Gastroesophageal sphincter (tissue), 4 donors: ENCODE measurements at places on chromosomes 13 and 19. TPM values are rescaled to one million over a fixed set of nuclear protein-coding genes. Genes with fewer than 3 reads are reported as not detected.

GRCh38 chr19:52120286-52120685, 19.5 kb downstream of the ZNF616 start:
- no peak for ATAC-seq

GRCh38 chr13:102905905-102906771, 60.3 kb downstream of the ERCC5 start:
- no peak for ATAC-seq

GRCh38 chr19:3136684-3137055, 837 bp downstream of the GNA15 start:
- no peak for ATAC-seq

DNA sequence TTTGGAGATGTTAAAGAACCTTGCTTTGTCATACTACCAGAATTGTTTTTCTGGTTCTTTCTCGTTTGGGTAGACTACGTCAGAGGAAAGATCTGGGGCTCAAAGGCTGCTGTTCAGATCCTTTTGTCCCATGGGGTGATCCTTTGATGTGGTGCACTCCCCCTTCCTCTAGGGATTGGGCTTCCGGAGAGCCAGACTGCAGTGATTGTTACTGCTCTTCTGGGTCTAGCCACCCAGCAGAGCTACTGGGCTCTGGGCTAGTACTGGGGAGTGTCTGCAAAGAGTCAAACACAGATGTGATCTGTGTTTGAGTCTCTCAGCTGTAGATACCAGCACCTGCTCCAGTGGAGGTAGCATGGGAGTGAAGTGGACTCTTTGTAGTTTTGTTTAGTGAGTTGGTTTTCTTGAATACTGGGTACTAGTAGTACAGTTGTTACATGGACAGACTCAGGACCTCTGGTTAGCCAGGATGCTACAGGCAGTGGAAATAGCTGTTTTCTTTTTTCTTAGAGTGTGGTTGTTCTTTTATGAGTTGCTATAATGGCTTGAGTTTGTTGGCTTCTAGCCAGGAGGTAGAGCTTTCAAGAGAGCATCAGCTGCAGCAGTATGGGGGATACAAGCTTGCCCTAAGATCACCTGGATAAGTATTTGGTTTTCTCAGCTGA, 34.4 kb downstream of the DNAJC15 start:
- no peak for ATAC-seq

- no peak for ATAC-seq
Observed at GRCh38 chr19:45331411-45331810, 8.7 kb upstream of the CKM start.

- ATAC-seq = no peak
Observed at GRCh38 chr19:23800271-23800670, 41.6 kb upstream of the ZNF681 start.

DNA sequence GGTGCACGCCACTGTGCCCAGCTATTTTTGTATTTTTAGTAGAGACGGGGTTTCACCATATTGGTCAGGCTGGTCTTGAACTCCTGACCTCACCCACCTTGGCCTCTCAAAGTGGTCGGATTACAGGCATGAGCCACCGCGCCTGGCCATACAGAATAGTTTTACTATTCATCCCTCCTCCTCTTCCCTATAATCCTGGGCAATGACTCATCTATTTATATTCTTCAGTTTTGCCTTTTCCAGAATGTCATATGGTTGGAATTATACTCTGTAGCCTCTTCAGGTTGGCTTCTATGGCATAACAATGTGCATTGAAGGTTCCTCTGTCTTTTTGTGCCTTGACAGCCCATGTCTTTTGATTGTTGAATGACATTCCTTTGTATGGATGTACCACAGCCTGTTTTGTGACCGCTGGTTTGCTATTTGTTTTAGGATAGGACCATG, 22.2 kb upstream of the LRP3 start:
- ATAC-seq = no peak

- ATAC-seq = no peak
Observed at GRCh38 chr13:79267560-79267959, 138.5 kb downstream of the RBM26 start.

GRCh38 chr19:13190781-13191540, 40.8 kb downstream of the IER2 start:
- ATAC-seq = no peak

DNA sequence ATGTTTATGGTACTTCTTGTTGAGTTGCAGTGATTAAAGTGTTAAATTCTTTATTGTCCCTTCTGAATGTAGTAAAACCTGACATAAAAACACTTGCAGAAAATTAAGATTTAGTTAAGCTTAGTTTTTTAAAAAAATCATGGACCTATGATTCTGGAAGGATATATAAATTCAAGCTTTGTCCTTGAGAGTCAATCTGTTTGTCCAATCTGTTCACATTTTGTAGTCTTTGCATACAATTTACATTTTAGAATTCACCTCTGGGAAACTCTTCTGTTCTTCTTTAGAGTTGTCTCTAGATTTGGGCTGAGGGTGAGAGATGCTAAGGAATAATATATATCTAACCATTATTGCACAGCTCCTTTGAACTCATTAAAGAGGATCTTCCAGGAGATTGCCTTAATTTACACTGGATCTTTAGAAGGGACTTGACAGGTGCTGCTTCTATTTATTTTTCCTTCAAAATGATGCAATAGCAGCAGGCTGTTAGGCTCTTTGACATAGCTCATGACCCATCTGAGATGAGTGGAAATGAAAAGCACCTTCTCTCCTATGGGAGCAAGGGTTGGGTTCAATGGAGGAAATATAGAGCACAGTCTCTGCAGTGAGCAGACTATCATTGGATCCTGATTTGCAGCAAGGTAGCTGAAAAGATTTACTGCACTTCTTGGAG, 433.9 kb downstream of the GPC6 start:
- no peak for ATAC-seq

DNA sequence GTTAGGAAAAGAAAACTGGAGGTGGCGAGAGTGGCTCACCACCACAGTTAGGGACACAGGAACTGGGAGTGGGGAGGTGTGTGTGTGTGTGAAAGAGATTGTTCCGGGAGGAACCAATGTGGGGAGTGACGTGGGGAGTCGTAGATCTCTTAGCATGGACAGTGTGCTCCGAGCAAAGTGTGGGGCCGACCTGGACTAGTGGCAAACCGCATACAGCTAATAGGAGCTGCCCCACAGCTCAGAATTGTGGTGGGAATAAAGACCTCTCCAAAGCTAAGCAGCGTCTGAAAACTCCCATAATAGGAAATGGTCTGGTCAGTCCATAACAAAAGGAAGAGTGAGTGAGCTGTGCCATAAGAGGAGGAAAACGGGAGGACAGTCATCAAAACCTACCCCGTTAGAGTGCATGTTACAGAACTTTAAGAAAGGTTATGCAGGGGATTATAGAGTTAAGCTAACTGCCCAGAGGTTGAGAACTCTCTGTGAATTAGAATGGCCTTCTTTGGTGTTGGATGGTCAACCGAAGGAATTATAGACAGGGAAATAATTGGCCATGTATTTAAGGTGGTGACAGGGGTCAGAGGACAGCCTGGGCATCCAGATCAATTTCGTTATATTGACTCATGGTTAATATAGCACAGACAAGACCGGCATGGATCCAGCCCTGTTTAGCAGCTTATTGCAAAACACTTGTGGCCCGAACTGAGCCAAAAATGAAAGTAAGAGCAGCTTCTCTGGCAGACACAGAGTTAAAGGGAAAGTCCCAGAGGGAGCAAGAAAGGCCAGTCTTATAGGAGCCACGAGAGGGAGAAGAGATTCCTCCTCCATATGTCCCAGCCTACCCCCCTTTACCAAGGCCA, 8.9 kb upstream of the SLC15A1 start:
- ATAC-seq = peak; percentile 22

DNA sequence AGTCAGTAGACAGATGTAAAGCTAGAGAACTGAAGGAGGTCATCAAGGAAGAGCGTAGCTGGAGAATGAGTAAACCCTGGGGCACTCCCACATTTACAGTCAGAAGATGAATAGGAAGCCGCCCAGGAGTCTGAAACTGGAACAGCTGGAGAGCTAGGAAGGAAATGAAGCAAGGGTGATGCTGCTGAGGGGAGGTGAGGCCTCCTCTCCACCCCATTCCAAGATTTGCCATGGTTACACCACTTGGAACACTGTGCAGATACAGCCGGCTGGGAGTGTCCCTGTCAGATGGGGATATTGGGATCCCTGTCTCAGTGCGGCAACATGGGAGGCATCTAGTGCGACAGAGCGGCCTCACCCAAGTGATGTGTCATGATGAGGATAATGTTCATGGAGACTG, 51.8 kb upstream of the GPI start:
- peak; percentile 48 for ATAC-seq

DNA sequence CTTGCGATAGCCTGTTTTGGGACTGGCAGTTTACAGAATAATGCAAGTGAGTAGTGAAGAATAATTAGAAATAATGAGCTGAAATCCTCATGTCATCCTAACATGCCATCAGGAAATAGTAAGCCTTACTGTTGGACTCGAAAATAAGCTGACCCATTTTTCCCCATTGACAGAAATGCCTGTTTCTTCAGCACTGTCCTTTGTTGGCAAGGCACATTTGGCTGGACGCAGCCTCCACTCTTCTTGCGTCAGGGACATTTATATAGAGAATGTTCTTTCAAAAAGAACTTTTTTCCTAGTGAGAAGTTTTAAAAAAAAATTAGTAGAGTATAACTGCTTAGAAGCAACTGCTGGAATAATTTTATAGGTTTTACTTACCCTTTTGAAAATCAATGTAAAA, 47.1 kb downstream of the ARHGAP35 start:
- peak; percentile 72 for ATAC-seq

DNA sequence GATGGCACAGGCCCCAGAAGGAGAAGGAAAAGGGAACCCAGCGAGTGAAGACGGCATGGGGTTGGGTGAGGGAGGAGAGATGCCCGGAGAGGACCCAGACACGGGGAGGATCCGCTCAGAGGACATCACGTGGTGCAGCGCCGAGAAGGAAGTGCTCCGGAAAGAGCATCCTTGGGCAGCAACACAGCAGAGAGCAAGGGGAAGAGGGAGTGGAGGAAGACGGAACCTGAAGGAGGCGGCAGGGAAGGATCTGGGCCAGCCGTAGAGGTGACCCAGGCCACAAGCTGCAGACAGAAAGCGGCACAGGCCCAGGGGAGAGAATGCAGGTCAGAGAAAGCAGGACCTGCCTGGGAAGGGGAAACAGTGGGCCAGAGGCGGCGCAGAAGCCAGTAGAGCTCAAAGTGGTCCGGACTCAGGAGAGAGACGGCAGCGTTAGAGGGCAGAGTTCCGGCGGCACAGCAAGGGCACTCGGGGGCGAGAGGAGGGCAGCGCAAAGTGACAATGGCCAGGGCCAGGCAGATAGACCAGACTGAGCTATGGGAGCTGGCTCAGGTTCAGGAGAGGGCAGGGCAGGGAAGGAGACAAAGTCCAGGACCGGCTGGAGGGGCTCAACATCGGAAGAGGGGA, 1.1 kb downstream of the PPP1R12C start:
- ATAC-seq = peak; percentile 28

DNA sequence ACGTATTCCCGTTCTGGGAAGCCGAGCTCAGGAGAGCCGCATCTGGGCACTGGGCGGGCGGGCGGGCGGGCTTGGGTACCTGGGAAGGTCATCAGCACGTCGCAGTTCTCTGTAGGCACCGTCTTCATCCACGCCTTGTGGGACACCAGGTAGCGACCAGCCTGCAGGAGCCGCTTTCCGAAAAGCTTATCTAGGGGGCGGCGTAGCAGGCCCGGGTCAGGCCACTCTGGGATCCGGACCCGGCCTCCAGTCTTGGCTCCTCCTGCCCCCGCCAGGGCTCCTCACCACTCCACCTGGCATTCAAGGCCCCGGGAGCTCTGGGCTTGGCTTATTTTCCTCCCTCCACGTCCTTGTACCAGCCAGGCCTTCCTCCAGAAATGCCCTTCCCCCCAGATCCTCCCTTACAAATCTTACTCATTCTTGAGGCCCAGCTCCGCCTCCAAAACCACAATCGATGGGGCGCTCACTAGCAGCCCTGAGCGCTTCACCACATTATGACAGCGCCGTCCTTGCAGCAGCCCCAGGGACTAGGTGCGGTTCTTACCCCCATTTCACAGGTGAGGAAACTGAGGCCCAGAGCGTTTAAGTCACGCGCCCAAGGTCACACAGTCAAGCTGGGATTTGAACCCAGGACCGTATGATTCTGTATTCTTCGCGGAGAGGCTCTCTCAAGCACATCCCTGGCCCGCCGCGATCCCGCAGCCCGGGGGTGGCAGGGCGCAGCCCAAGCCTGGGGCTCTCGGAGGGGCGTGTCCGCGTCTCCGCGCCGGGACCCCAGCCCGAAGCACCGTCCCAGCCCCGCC, 843 bp downstream of the ANO8 start:
- no peak for ATAC-seq

GRCh38 chr19:30762651-30763050, 390.5 kb downstream of the ZNF536 start:
- ATAC-seq = no peak

DNA sequence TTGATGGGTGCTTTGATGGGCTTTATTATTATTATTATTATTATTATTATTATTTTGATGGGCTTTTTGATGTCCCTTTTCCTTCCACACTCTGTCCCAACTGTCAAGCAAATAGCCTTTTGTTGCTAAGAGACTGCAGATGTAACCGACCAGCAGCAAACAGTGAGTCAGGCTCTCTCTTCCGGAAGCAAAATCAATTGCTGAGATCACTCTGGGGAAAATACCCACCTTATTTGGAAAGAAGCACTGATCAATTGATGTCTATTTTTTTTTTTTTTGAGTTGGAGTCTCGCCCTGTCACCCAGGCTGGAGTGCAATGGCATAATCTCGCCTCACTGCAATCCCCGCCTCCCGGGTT, 2.9 kb downstream of the LDLR start:
- ATAC-seq = no peak

Gene ACTMAP
- 1.9 TPM for total RNA-seq

Gene CNFN
- total RNA-seq = not detected

Gene GAMT
- total RNA-seq = 10.4 TPM

Gene APOC4
- total RNA-seq = not detected

Gene NAPSA
- total RNA-seq = 1.0 TPM

Gene CACNG7
- not detected for total RNA-seq

Gene BRME1
- 2.4 TPM for total RNA-seq

Gene SELENOV
- total RNA-seq = not detected

Gene LSR
- 5.3 TPM for total RNA-seq

Gene YIF1B
- total RNA-seq = 19.2 TPM

Gene NHLRC3
- 9.9 TPM for total RNA-seq
